Stimulated activated CD4-positive, alpha-beta T cell treated with anti-CD3 and anti-CD28 coated beads, Interleukin-2, amount 100 ng/mL, for 24 hours (primary cell): ENCODE measurements at places on chromosomes 2 and 18.

DNA sequence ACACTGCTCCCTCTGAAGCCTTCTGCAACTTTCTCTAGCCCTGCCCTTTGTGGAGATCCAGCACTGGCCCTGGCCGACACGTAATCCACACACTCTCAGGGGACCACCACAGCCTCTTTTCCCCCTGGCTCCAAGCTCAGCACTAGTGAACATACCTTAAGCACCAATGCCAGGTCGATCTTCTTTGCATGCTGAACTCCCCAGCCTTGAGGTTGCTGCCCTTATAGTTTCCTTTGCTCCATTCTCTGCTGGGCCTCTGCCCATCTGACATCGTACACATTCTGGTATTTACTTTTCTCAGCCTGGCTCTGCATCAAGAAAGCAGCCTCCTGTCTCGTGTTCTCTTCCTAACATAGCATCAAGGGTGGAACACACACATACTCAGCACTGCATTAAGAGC is 361.5 kb downstream of the LPIN1 start:
- DNase-seq = no peak

DNA sequence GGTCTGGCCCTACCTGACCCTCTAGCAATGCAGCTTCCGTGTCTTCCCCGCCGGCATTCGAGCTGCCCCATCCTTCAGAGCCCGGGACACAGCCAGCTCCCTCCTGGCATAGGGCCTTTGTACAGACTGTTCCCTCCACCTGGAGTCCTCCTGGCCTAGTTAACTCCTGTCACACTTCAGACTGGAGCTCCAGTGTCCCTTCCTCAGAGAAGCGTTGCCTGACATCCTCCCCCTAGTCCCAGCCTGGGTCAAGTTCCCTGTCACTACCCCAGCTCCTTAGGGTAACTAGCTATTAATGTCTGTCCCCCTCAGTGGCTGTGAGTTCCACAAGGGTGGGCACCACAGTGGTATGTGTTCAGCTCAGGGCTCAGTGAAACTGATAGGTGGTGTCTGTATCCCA is 45.5 kb upstream of the LOXHD1 start:
- DNase-seq = no peak

- DNase-seq = no peak
Observed at GRCh38 chr2:217436386-217436785, 566.4 kb downstream of the TNS1 start.

GRCh38 chr18:48727681-48728080 is 188.8 kb downstream of the CTIF start:
- DNase-seq = no peak

GRCh38 chr18:48477348-48477747 is 61.5 kb upstream of the CTIF start:
- no peak for DNase-seq
